ENCODE measurements at places on chromosomes 2 and 18.

GRCh38 chr2:17164550-17164949 is 353.7 kb downstream of the RAD51AP2 start:
- DNase-seq: peak; percentile 8

DNA sequence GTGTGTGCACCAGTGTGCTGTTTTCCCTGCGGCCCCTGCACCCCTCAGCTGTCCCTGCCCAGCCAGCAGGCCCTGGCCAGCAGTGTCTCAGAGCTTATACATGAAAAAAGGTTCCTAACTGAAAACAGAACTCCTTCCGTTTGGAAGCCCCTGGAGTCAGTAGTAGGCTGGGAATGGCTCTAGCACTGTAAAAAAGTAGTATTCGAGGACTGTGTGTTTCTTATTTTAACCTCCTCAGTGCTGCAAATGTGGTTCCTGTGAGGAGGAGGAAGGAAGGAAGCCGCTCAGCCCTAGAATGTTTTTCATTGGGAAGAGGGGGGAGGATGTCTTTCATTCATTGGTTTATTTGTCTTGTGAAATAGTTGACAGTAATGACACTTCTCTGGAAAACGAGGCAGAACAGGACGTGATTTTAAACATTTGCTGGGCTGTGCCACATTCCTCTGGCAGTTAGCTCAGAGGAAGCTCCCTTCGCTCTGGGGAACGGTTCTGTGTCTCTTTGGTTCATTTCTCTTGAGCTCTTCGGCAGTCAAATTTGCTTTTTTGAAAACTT is 103.5 kb downstream of the SPTBN1 start:
- DNase-seq: peak; percentile 86

GRCh38 chr18:60191926-60192325 is 180.6 kb downstream of the MC4R start:
- DNase-seq: no peak

DNA sequence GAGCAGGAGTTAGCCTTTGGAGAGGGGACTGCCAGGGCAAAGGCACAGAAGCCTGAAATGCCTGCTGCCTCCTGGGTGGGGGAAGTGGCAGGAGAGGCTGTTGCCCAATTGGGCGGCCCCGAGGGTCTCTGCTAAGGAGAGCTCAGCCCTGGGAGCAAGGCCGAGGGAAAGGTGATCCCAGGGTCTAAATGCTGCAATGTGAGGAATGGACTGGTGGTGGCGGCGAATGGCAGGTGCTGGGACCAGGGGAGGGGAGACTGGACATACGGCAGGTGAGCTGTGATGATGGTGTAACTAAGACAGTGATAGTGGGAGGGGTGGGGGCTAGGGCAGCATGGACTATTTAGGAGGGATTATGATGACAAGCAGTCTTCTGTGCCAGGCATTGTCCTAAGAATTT is 104.0 kb downstream of the DYSF start:
- DNase-seq: no peak

GRCh38 chr2:240139666-240140393 is 628 bp downstream of the OTOS start:
- no peak for DNase-seq

GRCh38 chr18:44659771-44660170 is 20.9 kb upstream of the SETBP1 start:
- no peak for DNase-seq

- DNase-seq: no peak
These were observed 145.1 kb downstream of the GPD2 start for GRCh38 chr2:156581280-156581679.

DNA sequence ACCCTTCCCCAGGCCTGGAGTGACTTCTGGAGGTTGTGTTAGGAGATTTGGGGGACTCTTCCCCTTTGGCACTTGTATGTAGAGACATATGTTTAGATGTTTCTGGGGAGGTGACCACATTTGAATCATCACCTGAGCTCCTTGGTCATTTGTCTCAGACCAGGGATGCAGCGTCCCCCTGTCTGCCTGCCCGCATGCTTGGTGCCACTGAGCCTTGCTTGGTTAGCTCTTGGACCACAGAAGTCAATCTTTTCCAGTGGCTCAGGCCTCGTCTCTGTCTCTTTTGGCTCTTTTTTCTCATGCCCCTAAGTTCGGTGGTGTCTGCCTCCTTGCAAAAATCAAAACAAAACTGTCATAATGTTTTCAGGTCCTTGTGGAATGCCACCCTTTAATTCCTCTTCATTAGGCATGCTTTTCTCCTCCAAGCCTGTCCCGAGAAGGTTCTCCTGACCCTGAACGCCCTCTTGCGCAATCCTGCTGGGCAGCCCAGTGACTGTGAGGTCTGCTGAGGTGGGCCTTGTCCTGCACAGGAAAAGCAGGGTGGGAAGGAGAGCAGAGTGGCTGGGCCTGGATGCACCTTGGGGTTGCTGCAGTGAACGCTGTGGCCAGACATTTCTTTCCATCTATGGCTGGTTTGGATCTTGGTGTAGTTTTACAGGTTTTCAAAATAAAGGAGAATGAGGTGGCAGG is 24.9 kb downstream of the GLI2 start:
- DNase-seq: no peak

- no peak for DNase-seq
These were observed 18.2 kb downstream of the MEP1B start for GRCh38 chr18:32208023-32208422.

DNA sequence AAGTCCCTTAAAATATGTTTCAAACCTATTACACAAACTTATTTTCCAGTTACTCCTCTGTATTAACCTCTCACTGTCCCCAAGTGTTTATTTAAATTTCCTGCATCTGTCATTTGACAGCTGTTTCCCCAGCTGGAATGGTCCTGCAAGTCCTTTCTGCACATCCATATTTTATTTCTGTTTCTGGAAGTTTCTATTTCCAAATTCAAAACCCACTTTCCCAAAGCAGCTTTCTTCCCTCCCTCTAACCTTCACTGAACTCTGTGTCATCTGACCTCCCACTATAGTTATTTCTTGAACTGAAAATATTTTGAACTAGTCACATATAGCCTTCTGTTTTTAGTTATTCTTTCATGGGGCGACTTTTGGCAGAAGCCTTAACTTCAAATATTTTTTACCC is 459.4 kb upstream of the MC4R start:
- DNase-seq: no peak

- DNase-seq: no peak
These were observed 13.4 kb upstream of the RBMS1 start for GRCh38 chr2:160507046-160507407.

DNA sequence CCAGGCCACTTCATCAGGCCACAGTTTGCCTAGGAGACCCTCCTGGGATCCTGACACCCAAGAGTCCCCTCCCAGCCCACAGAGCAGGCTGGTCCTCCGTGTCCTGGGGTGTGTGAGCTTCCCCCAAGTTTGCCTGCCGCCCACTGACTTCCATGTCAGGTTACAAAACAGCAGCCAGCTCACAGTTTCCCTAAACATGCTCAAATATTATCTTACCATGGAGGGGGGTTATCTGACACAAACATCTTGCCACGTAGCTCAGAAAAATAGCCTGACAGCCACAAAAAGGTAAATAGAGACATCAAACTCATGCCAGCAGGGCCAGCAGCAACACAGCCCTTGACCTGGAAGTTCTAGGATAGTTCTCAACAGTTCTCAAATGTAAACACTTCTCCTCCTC is 346.5 kb downstream of the TNS1 start:
- no peak for DNase-seq

DNA sequence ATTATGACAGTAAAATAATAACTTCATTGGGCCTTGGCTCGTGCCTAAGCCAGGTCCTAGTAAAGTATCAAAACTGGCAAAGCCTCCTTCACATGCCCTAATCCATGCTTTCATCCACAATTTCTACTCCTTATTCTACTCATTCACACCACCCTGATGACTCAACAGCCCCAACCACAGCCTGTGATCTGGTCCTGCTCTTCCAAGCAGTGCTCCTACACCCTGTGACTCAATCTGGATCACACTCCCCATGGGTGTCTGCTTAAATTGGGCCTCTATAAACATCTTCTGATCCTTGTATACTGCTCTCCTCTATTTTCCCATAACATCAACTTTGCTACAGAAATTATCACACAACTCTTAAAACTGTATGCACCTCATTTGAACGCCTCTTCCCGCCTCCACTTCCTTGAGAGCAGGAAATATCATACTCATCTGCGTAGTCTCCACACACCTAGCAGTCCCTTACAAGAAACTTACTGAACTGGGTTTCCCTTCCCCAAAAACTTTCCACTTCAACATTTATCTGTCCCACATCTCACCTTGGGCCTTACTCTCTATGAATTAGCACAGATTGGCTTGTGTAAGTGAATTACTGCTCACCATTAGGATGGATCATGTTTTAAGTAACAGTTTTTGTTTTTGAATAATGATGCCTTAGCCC is 15.9 kb downstream of the GTF3C3 start:
- DNase-seq: peak; percentile 90
